ENCODE measurements at places on chromosomes 11 and 22.

- DNase-seq = no peak
Observed at GRCh38 chr11:60756307-60757032, at the start of gene MS4A15. Gene MS4A15 (plus strand): TSS chr11:60756867. CDS start chr11:60763734, 6,867 bp downstream.

DNA sequence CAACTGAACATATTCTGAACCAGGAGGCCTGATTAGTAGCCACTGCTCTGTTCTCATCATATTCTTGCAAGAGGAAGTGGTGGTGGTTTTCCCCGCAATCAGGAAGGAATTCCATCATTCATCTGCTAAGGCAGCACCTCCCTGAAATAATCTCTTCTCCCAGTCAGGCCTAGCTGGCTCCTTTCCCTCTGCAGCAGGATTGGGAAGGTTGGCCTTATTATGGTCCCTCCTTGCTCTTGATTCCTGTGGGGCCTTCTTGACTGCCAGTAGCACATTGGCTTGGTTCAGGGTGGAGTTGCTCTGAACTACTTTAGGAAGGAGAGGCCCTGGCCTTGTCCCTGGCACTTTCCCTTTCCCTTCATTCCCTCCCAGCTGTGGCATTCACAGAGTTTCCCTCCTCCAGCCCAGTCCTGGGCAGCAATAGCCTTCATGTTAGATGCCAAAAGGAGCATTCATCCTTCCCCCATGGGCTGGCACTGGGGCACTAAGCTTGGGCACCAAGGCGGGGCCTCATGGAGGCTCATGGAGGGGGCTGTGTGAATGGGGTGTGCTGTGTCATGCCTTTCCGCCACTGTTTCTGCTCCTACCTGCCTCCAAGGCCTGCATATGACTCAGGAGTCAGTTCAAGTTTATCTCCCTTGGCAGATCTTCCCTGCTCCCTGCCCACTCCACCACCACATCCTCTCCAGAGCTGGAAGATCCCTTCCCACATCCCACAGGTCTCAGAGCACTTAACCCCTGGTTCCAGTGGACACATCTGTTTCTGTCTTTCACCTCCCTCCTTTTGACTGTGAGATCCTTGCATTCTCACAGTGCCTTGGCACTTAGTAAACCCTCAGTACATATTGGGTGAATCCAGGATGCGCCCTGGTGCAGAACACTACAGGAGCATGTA lies 27.6 kb upstream of the CD44 start:
- no peak for DNase-seq

DNA sequence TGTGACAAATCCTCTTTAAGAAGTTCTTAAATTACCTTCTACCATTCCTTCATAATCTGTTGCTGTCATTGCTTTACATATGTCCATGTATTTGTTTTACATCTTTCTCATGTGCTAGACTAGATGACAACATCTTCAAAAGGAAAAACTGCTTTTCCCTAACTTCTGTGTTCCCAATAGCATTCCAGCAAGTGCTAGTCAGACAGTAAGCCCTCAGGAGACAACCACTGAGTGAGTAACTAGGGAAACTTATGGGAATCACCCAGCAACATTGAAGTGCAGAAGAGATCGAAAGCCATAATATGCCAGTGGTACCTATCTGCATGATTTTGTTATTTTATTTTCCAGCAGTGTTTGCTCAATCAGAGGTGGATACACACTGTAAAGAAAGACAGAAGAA lies 889.7 kb upstream of the API5 start:
- no peak for DNase-seq

GRCh38 chr22:27713461-27713860 lies 88.1 kb downstream of the MN1 start:
- DNase-seq = no peak

GRCh38 chr22:35960854-35961253 lies 67.8 kb downstream of the RBFOX2 start:
- DNase-seq = no peak

GRCh38 chr11:125637840-125638239 lies 12.9 kb downstream of the CHEK1 start:
- no peak for DNase-seq

DNA sequence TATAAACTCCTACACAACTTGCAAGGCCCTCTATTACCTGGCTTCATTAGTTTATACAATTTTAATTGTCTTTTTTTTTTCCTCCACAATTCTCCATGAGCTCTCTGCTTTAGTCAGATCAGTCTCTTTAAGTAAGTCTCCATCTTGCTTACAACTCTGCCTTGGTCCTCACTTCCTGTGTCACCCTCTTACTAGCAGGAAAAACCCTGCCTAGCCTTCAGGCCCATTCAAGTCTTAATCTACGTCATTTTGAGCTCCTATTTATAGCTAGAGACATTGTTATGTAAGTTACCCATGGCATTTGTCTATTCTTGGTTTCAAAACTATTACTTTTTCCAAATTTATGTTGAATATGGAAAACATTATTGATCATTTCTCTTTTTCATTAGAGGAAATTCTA lies 177.4 kb downstream of the SBF2 start:
- no peak for DNase-seq

GRCh38 chr11:77377734-77378133 lies 76.2 kb upstream of the GDPD4 start:
- no peak for DNase-seq

DNA sequence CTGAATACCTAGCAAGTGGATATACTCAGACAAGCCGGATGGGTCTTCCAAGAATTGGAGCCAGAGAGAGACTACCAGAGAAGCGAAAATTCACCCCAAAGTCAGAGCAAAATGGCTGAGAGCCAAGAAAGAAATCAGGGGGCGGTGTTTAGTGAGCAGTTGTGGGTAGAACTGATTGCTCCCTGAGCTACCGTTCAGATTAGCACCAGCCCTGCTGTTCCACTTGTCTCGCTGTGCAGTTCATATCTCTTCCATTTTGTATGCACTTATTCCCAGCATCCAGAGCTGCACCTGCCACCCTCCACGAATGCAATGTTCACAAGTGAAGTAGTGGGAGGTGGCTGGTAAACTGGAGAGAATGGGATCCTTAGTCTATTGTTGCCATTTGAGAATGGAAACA lies 25.5 kb downstream of the DRD2 start:
- DNase-seq = no peak

DNA sequence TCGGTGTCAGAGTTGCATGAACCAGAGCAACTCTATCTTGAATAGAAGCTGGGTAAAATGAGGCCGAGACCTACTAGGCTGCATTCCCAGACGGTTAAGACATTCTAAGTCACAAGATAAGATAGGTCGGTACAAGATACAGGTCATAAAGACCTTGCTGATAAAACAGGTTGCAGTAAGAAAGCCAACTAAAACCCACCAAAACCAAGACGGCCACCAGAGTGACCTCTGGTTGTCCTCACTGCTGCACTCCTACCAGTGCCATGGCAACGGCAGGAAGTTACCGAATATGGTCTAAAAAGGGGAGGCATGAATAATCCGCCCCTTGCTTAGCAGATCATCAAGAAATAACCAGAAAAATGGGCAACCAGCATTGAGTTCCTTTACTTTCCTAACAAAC lies 2.4 kb upstream of the KAT5 start:
- DNase-seq = no peak

DNA sequence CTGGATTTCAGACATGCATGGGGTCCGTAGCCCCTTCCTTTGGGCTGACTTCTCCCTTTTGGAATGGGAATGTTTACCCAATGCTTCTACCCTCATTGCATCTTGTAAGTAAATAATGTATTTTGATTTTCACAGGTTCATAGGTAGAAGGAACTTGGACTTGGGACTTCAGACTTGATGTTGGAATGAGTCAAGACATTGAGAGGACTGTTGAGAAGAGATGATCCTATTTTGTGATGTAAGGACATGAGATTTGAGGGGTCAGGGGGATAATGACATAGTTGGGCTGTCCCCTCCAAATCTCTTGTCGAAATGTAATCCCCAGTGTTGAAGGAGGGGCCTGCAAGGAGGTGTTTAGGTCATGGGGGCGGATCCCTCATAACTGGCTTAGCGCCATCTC lies 933 bp upstream of the KRTAP5-10 start:
- no peak for DNase-seq

DNA sequence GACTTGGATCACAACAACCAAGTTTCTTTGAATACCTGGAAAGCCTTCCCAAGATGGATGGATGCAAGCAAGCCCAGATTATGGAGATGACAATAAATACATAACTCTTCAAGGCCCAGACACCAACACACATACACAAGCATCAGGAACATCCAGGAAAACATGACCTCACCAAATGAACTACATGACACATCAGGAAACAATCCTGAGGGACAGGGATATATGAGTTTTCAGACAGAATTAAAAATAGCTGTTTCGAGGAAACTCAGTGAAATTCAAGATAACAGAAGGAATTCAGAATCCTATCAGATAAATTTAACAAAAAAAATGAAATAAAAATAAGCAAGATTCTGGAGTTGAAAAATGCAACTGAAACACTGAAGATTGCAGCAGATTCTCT lies 659.4 kb downstream of the METTL15 start:
- DNase-seq = no peak

GRCh38 chr11:48900131-48900800 lies 83.4 kb downstream of the TRIM51G start:
- DNase-seq = no peak

GRCh38 chr11:113873236-113873626 lies 2.1 kb downstream of the USP28 start:
- no peak for DNase-seq

- no peak for DNase-seq
Observed at GRCh38 chr22:24601217-24602104, 1.5 kb upstream of the GGT1 start.

- DNase-seq = peak; percentile 10
Observed at GRCh38 chr11:35235936-35236666, 97.1 kb downstream of the CD44 start.

- no peak for DNase-seq
Observed at GRCh38 chr22:48858121-48858520, 969.6 kb downstream of the BRD1 start.

GRCh38 chr22:23503142-23503541 lies 76.9 kb downstream of the IGLL1 start:
- DNase-seq = no peak

DNA sequence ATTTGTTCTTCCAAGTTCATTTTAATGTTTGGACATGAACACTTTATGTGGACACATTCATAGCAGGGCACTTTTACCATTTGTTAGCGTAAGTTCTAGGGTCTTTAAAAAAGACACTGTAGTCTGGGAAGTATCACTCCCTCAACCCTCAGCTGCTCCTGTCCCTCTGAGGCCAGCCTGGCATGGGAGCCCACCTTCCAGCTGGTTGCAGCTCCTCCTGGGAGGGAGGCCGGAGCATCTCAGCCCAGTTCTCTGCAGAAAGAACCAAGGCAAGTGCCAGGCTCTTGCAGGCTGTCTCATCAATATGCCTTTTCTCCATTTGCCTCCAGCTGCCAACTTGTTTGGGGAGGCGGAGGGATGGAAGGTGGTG lies 150.6 kb downstream of the OPCML start:
- no peak for DNase-seq

DNA sequence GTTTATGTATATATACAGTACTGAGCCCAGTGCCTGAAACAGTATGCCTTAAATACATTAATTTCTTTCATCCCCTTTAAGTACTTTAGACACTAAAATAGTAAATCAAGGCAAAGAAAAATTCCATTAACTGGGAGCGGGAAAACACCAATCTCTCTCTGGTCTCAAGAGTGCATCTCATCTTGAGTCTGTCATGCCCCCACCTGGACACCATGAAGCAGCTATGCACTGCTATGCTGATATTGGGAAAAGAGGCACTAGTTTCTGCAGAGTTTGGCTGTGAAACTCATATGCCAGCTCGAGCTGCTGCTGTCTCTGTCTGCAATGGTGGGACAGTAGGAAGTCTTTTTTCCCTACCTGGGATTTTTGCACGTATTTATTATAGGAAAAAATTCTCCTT lies 754.4 kb upstream of the RAG2 start:
- no peak for DNase-seq

DNA sequence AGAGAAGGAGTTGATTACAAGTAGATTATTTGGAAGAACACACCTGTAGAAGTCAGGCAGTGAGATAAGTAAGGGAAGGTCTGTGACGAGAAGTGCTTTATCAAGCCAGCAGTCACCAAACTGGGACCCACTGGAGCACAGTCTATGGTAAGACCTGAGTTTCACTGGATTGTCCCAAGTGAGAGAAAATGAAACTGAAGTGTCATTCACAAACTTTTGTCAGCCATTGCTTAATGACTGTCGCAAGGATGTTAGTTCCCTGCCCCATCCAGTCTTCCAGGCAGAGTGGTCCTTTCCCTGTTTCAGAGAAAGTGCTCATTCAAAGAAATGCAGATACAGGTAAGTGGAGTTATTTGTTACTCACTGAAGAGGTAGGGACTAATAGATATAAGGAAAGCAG lies 728.0 kb upstream of the TENM4 start:
- DNase-seq = no peak

GRCh38 chr11:76671626-76672309 lies 1.2 kb upstream of the LRRC32 start:
- DNase-seq = no peak

DNA sequence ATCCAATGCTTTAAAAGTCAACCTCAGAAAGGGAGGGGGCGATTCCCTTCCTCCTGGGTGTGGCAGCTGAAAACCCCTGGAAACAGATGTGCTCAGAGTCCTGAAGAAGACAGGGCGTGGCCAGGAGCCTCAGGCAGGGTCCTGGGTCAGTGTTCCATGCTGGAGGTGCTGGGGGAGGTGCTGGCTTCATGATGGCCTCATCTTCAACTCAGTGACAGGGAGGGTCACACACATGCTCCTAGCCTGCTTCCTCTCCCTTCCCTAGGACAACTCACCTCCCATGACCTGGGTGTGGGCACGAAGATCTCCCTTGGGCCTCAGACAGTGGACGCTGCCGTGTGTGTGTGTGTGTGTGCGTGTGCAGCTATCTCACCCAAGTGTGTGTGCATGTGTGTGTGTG lies 245.6 kb upstream of the B3GAT1 start:
- DNase-seq = no peak
